Esophagus squamous epithelium (tissue), 5 donors: ENCODE measurements at places on chromosomes 3 and 15. TPM values are rescaled to one million over a fixed set of nuclear protein-coding genes. Genes with fewer than 3 reads are reported as not detected.

GOLGA6A gene
- not detected for total RNA-seq

CEP152 gene
- total RNA-seq, result 5.0 TPM

C3orf38 gene
- 10.6 TPM for total RNA-seq

FHIT gene
- total RNA-seq, result 0.64 TPM

AP4E1 gene
- 5.7 TPM for total RNA-seq

MORC1 gene
- total RNA-seq, result not detected

SLC22A13 gene
- not detected for total RNA-seq

SLC12A6 gene
- 45.2 TPM for total RNA-seq

NR2F2 gene
- 3.7 TPM for total RNA-seq

GPR176 gene
- not detected for total RNA-seq

MOBP gene
- total RNA-seq, result not detected

TRPM1 gene
- total RNA-seq, result not detected

PPP2R3A gene
- 13.9 TPM for total RNA-seq

WDR93 gene
- not detected for total RNA-seq

TMEM89 gene
- not detected for total RNA-seq
